ENCODE measurements at places on chromosomes 5 and 9.
A peak's percentile ranks its signal among the peaks of the same experiment; 100 is the strongest.

- no peak for ATAC-seq
Measured at GRCh38 chr9:85554349-85554748, 187.4 kb downstream of the AGTPBP1 start.

GRCh38 chr5:52073993-52074689 lies 690.9 kb downstream of the ISL1 start:
- no peak for ATAC-seq

DNA sequence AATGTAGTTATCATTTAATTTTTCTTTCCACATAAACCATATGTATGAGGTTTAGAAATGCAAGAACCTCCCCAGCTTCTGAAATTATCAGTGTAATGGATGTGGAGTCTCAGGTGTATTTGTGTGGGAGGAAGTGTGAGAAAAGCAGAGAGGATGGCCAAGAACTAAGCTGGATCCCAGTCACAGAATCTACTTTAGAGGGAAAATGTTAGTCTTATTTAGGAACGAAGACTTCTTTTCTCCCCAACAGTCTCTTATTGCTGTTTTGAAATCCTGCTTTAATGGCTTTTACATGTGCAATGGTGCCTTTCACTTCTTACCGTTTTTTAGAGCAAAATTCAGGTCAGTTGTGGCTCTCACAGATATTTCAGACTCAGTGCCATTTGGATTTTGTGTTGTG lies 3.0 kb downstream of the EQTN start:
- no peak for ATAC-seq

DNA sequence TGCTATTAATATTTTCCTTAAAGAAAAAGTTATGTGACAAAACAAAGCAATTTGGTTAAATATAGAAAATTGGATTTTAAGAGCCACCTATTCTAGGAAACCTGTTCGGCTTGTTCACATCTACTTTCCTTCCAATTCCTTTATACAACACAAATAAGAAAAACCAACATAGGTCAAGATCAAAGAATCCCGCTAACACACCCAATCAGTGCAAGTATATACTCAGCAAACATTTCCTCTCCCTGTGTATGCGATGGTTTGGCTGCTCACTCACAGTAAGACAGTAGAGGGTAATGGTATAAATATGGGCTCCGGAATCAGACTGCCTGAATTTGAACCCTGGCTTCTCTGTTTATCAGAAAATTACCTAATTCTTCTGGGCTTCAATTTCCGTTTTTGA lies 757.5 kb upstream of the ZNF608 start:
- ATAC-seq = no peak

GRCh38 chr5:2900360-2900759 lies 148.9 kb upstream of the IRX2 start:
- no peak for ATAC-seq

- ATAC-seq = peak; percentile 76
Measured at GRCh38 chr5:168317521-168318147, 26.2 kb downstream of the WWC1 start.

DNA sequence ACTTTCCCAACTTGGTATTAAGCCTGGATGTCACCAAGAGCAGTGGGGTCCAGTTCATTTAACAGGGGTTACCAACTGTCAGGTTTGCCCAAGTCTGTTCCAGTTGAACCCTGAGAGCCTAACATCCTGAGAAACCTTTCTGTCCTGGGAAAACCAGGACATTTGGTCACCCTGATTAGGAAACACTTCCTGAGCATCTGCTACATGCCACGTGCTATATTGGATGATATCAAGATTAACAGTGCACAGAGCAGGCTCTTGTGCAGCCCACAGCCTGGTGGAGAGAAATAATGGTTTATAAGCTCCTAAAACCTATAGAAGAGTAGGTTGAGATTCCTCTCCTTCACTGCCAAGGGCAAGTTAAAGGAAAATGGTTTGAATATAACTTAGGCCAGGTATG lies 102.9 kb upstream of the RAD23B start:
- ATAC-seq = no peak

GRCh38 chr9:92378865-92379560 lies 25.4 kb downstream of the OGN start:
- ATAC-seq = peak; percentile 90

DNA sequence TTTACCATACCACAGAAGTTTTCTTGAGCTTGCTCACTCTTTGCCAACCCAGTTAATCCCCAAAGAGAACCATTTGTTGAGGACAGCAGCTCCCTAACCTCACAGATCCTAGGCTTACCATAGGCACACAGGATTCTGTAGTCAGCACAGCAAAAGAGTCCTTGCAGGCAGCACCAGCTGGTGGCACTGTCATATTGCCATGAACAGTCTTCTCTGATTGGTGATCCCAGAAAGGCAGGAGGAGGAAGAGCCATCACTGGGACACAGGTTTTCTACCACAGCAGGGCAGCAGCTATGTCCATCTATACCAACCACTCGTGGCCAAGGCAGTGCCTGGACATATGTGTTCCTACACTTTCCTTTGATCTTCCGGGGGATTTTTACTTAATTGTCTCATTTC lies 297.1 kb upstream of the CD180 start:
- peak; percentile 79 for ATAC-seq

DNA sequence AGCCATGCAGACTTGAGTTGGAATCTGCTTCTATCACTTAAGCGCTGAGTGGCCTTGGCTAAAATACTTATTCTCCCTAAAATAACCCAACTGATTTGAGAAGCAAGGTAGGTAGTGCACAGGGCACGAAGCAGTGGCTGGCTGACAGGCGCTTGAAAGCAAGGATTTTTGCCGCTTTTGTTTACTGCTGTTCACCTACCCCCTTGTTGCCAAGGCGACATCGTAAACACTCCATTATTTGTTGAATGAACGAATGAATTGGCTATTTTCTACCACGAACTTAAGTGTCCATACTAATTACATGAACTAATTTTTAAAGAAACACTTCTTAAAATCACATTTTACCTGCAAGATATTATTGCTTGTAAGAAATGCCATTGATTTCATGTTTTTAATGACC lies 98.0 kb downstream of the ANKH start:
- ATAC-seq = no peak

Measured in SK-N-SH treated with all-trans-retinoic acid at 6 μM for 48 hours (cell line).